ENCODE measurements at places on chromosomes 7 and 10. TPM values are rescaled to one million over a fixed set of nuclear protein-coding genes. Genes with fewer than 3 reads are reported as not detected.

MYOF gene
- polyA plus RNA-seq, result 31.6 TPM

SNCG gene
- 16.6 TPM for polyA plus RNA-seq

CCL26 gene
- polyA plus RNA-seq, result 0.12 TPM

EPHB6 gene
- 6.8 TPM for polyA plus RNA-seq

LRRC4 gene
- 2.1 TPM for polyA plus RNA-seq

DNA sequence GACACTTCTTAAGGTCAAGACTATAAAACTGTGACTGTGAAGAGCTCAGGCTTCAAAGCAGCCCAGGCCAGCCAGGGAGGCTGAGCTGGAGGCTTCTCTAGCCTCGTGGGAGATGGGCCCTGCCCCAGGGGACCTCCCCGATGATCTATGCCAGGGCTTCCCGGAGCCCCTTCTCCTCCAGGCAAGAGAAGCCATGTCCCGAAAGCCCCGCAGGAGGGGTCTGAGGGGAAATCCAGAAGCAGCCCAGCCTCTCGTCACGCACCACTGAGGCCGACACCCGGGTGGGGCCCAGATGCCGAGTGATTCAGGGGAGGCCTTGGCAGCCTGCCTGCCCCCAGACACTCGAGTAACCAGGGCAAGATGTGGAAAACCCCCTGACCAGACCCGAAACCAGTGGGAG, 63.7 kb downstream of the PROSER2 start:
- H3K36me3 ChIP-seq, result no peaks in the 10 kb centered on the region
- DNase-seq, result no peak
- H3K4me1 ChIP-seq, result peaks cover 7% of the 10 kb centered on the region
- H3K27ac ChIP-seq, result no peak overlapping the region

- H3K27me3 ChIP-seq, result no peaks in the 10 kb centered on the region
- no peak overlapping the region for H3K4me3 ChIP-seq
- no peaks in the 10 kb centered on the region for H3K4me1 ChIP-seq
- H3K27ac ChIP-seq, result no peak overlapping the region
- no peak for DNase-seq
Observed at GRCh38 chr7:89503281-89503680, 651.0 kb upstream of the STEAP1 start.

- DNase-seq, result no peak
- H3K27ac ChIP-seq, result no peak overlapping the region
- no peaks in the 10 kb centered on the region for H3K4me1 ChIP-seq
- H3K36me3 ChIP-seq, result no peaks in the 10 kb centered on the region
- no peaks in the 10 kb centered on the region for H3K27me3 ChIP-seq
Observed at GRCh38 chr10:44510379-44511115, 125.7 kb upstream of the CXCL12 start.
